Hypothalamus (tissue), 51 donors: ENCODE measurements at places on chromosomes 6 and 20.
A peak's percentile ranks its signal among the peaks of the same experiment; 100 is the strongest.

GRCh38 chr6:138250513-138251247 lies 32.4 kb upstream of the PBOV1 start:
- DNase-seq = peak; percentile 71

DNA sequence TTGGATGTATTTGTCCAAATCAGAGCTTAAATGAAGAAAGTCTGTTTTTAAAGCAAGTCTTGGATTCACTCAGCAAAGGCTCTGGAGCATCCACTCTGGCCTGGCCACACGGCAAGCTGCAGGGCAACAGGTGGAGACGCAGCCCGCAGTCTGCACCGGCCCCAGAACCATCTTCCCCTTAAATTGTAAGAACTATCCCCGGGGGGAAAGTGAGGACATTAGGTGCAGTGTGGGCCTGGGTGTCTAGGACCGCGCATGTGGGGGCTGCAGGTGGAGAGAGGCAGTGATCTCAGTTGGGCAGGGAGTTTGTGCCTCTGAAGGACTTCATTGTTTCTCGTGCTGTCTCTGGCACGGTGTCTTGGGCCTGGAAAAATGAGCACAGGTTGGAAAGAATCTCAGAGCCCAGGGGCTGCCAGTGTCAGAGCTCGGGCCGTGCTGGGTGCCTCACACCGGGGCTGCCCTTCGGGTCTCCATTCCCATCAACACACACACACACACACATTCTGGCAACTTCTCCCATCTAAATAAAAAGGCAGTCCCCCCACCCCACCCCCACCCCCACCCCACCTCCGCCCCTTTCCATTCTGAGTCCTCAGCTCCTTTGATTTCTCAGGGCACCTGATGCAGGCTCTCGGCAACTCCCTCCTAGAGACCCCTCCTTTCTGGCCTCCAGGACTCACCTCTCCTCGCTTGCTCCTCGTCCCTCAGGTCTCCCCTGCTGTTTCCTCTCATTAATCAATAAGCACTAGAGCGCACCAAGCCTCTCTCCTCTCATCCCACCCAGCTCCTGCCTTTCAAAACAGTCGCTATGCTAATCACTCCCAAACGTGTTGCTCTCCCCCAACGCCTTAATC lies 48.4 kb downstream of the FOXF2 start:
- DNase-seq = no peak

DNA sequence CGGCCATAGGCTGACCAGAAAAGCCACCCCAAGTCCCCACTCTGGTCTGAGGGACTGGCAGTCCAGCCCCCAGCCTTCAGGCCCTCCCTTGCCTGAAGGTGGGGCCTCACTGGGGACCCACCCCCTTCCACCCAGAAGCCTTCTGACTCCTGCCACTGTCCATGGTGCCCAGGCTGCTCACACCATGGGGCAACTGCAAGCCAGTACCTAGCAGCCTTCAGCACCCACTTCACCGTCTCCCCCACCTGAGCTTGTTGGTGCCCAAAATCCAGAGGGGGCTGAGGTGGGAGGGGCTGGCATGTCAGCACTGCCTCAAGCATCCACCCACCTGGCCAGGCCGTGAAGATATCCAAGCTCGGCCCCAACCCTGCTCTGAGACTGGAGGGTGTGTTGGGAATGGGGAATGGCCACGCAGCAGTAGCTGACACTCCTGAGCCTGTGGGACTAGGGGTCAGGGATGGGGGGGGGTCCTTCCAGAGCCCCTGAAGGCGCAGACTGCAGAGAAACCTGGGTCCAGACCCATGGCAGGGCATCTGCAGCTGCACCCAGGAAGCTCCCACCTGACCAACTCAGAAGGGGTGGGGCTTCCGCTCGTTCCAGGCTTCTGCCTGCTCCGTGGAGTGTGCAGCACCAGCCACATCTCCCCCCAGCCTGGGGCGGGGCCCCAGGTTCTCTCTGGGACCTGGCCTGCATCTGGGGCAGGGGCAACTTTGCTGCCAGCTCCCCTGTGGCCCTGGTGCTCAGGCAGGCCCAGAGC lies 942.1 kb upstream of the EPHA7 start:
- DNase-seq = no peak

DNA sequence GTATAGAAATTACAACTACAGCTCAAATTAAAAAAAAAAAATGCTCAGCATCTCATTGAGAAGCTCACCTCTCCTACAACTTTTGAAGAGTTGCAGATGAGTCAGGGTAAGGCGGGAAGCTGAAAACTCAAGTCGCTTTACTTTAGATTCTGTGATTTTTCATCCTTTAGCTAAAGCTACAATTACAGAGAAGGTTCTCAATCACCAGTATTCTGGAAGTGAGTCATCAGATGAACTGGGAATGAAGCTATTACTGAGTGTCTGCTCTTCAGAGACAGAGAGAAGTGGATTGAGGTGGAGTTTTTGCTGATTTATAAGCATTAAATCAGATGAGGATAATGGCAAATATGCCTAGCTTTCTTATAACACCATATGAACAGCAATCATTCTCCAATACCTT lies 91.9 kb downstream of the TFAP2A start:
- no peak for DNase-seq

DNA sequence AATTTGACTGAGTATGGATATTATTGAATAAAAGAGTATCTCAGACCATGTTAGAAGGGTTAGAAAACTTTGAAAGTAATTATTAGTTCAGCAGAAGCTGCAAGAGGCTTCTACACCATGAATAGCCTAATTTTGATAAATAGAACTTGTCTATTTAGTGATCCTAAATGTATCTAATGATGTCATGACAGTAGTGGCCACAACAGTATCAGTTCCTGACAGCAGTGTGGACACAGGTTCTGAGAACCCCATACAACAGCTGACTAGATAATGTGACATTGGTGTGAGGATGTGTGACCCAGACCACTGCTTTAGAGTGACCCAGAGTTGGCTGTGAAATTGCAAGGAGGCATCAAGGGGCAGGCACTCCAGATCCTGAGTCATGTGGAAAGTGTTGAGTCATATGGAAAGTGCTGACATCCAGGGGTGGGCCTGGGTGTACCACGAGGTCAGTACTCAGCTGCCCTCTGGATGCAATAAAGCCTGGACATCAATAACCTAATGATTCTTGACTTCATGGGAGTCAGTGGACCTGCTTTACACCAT lies 754.7 kb downstream of the DHX35 start:
- DNase-seq = no peak

DNA sequence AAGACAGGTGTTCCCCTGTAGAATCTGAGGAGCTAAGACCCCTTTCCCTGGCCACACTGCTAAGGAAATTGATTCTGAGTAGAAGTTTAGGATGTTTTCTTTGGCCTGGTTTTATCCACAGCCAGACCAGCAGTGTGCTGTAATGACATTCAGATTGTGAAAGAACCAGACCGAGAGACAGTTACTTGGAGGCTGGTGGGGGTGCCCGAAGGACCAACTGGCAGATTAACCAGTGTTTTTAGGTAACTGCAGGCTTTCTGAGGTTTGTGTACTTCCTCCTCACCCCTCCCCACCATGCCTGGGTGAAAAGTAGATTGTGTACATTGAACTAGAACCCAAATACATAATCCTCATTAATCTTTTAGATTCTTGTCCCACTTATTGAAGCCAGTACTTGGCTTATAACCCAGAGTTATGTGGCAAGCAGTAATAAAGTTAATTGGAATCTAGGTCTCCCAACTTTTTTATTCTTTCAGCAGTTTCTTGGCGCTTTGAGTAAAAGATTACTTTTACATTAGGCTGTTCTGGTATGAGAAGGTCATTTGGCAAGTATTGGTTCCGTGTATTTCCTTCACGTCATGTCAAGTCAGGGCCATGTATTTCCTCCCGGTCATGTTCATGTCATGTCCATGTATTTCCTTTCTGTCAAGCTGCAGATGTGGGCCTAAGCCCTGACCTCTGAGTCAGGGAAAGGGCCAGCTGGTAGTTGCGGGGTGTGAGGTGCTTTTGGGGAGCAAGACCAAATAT lies 93.7 kb downstream of the TCP11 start:
- DNase-seq = no peak

GRCh38 chr6:20746805-20747558 lies 212.7 kb downstream of the CDKAL1 start:
- DNase-seq = no peak

- DNase-seq = no peak
Observed at GRCh38 chr20:59193325-59193724, 29.7 kb downstream of the ZNF831 start.

DNA sequence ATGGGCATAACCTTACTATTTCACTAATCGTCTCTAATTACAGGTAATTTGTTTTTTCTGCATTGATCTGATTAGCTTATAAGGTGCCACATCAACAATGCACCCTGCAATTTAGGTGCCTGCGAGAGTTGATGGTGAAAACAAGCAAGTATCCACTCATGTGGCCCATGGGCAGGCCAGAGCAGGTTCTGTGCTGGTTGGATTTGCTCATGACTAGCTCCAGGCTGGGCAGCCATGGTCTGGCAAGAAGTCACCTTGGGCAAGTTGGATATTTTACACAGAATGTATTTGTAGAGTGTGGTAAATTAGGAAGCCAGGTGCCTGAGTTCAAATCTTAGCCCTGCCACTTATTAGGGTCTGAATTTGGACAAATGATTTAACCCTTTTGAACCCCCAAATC lies 25.3 kb downstream of the RAB44 start:
- DNase-seq = no peak

DNA sequence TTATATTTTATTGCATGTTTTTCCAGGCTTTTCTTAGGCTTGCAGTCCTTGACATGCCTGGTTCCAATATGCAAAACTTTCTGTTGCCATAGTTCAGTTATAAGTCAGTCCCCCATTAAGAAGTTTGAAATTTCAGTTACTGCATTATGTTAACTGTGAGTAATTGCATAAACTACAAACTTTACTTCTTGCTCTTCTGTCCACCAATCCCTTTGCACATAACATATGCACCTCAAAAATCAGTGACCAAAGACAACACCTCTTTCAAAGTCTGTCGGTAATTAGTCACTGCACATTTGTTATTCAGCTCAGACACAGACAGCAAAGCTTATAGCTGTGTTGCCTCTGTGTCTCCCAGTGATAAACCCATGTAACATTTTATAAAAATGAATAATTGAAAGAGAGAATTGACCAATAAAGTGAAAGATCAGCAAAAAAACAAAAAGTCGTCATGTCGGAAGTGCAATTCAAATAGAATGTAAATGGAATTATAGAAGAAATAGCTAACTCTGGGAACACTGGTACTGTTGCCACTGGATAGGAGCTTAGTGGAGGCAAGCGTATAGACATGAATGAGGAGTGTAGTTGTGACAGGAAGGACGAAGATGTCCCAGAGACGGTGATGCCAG lies 50.3 kb upstream of the BTBD3 start:
- DNase-seq = no peak

GRCh38 chr20:47300071-47300470 lies 56.4 kb downstream of the ZMYND8 start:
- DNase-seq = no peak
